ENCODE measurements at places on chromosomes 2 and 18.

DNA sequence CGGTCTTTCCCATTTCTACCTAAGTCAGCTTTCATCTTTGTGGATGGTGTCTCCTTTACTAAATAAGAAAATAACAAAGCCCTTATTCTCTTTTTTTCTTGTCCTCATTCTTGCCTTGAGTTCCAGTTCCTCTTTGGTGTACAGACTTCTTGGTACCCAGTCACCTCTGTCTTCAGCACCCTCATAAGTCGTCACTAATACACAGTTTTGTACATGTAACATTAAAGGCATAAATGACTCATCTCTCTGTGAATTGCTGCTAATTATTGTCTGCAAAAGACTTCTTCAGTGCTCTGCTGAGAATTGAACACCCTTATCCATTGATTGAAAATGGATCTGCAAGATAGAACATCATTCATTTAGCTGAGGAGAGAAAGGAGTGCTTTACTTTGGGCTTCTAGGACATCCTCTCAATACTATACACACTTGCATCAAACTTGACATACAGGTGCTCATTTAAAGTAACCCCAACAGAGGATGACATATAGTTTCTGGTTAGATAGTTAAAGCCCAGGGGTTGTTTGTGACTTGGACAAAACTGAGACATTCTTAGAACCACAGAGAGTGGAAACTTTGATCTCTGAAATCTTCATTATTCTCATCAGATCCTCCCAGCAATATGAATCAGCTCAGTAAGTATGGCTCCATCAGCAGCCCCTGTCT, 97.0 kb downstream of the XRCC5 start:
- DNase-seq, result no peak

- DNase-seq, result no peak
Measured at GRCh38 chr2:209422191-209422754, 1.6 kb upstream of the MAP2 start.

GRCh38 chr2:6506361-6506794, 359.3 kb downstream of the CMPK2 start:
- DNase-seq, result no peak

DNA sequence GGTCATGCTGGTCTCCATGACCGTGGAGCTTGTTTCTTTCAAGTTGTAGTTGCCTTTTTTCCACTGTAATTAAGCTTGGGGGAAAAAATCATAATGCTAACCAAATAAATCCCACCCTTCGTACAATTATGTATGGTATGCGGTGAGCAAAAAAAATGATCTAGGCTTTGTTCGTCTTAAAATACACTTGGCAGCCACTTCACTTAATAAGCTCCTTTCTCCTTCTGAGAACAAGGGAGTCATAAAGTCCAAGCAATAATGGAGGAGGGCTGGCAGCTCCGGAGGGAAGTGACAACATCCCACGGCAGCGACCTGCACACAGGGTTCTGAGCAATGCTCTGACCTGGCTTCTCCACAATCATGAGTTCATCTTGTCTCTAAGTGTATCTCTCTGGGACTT, 91.2 kb upstream of the KLHL29 start:
- no peak for DNase-seq

- DNase-seq, result no peak
Measured at GRCh38 chr2:7919510-7919909, 762.3 kb upstream of the ID2 start.

DNA sequence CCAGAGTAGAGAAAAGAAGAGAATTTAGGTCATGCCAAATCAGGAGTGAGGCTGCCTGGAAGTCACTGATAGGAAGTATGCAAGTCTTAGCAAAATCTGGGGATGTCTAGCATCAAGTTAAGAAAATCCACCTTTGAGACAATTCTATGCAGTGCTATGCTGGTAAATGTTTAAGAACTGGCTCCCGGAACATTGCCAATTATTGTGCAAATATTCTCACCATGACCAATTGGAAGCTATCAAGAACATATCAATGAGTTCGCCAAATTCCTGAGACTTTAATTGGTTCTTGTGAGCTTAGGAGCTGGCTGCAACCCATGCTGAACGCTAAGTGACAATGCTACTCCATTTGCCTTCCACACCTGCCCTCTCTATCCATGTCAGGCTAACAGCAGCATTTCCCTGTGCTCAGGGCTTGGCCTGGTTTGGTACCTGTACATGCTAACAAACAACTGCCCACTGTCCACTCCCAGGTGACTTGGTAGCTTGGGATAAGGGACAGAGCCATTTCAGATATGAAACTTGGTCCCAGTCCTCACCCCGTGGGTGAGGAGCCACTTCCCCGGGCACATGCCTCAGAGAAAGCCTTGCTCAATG, 172.9 kb upstream of the KLHL29 start:
- no peak for DNase-seq

GRCh38 chr2:1730015-1730927, 14.0 kb downstream of the PXDN start:
- no peak for DNase-seq

GRCh38 chr2:171420728-171421563, 12.8 kb downstream of the METTL8 start:
- DNase-seq, result peak; percentile 40

DNA sequence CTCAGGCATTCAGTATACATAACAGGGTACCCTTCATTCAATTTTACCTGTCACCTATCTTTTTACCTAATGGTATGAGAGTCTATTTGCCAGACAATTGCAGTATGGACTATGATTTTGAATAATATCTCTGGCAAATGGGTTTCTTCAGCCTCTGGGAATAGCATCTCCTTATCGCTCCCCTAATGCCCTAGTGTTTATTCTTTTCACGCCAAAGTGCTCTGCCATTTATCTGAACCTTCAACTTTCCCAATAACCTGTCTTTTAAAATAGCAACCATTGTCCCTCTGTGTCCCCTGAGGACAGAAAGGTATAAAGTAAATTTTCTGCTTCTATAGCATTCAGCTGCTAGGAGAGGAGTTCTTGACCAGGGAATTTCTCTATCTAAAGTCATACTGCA, 45.0 kb upstream of the FSHR start:
- no peak for DNase-seq

DNA sequence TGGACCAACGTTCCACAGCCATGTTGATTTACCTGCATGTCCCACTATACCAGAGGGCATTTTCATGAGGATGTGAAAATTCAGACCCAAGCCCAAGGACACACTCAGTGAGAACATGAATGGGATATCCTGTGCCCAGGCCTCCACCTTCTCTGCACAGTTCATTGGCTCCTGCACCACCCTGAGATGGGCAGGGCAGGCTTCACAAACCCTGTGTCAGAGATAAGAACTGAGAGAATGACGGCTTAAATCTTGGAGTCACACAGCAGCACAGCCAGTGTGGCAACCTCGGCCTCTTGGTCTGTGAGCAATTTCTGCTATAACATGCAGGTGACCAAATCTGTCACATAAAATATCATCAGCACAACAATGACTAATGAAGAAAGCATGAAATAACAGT, 71.9 kb downstream of the UXS1 start:
- DNase-seq, result no peak

DNA sequence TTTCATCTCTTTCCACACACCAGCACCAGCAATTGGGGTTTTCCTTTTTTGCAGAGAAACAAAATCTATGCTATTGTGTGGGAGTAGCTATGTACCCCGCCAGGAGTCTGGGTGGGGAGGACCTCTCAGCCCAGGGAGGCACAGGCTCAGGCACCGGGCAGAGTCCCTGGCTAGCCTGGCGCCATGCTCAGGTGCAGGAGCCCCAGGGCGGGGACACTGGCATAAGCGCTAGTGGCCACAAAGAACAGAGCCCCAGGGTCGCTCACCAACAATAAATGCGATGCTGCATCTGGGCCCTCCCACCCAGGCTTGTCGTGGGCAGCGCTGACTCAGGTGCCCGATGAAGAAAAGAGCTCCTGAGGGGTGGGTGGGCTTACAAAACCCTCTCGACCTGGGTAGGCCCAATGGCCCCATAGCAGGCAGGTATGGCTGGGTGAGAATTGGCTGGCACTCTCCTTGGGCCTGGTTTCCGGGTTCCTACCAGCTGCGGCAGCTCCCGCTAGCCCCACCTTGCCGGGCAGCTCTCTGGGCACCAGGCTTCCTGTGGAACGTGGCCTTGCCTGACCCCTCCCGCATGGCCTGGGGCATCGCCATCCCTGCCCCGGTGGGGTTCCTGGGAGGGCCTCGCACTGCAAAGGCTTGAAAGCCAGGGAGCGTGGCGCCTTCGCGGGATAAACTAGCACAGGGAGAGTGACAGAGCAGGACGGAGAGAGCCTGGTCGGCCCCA, 31.8 kb upstream of the COL6A3 start:
- DNase-seq, result no peak
